ENCODE measurements at places on chromosomes 7 and 10.

- no peak for DNase-seq
Observed at GRCh38 chr7:108072116-108072515, 58.0 kb downstream of the LAMB4 start.

DNA sequence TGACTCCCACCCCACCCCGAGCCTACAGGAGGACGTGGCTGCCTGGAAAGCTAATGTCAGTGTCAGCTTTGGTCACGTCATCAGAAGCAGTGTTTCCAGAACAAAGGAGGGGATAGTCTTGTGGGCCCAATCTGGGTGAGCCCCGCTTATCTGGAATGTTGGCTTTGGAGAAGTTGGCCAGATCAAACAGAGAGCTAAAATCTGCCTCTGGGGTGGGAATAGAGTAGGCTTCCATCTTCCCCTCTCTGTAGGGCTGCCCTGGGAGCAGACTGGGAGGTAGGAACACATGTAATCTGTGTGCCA, 32.5 kb downstream of the SRRM3 start:
- DNase-seq, result no peak

- DNase-seq, result peak; percentile 82
Observed at GRCh38 chr10:70323697-70324338, 40.0 kb upstream of the NPFFR1 start.

DNA sequence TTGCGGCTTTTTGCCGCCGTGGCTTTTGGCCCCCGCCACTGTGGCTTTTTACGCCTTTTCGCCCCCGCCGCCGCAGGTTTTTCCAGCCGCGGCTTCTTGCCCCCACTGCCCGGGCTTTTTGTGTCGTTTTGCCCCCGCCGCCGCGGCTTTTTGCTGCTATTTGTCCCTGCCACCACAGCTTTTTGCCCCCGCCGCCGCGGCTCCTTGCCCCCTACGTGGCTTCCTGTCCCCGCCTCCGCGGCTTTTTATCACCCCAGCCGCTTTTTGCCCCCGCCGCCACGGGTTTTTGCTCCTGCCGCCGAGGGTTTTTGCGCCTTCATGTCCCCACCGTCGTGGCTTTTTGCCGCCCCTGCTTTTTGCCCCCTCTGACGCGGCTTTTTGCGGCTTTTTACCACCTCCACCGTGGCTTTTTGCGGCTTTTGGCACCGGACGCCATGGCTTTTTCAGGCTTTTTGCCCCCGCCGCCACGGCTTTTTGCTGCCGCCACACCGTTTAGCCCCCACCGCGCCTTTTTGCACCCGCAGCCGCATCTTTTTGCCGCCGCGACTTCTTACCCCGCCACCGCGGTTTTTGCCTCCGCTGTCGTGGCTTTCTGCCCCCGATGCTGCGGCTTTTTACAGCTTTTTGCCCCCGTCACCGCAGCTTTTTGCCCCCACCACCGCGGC, 637.0 kb downstream of the ZNF716 start:
- peak; percentile 68 for DNase-seq

DNA sequence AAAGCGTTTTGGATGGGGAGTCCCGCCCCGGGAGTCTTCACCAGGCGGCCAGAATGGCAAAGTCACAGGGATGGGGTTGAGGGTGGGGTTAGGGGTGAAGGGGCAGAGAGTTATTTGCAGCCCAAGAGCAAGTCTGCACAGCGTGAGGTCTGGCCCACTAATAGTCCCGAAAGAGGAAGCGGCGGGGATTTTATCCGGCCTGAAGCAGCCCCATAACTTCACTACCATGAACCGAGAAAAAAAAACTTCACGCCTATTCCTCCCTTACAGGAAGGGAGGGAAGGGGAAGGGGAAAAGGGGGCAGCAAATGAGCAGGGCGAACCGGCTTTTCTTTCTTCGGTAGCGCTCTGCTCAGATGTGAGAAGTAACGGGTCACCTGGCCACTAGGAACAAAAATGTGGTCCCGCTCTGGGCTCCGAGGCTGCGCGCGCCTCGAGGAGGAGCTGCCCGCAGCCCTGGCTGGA, 712 bp downstream of the ITPRIP start:
- DNase-seq, result no peak

DNA sequence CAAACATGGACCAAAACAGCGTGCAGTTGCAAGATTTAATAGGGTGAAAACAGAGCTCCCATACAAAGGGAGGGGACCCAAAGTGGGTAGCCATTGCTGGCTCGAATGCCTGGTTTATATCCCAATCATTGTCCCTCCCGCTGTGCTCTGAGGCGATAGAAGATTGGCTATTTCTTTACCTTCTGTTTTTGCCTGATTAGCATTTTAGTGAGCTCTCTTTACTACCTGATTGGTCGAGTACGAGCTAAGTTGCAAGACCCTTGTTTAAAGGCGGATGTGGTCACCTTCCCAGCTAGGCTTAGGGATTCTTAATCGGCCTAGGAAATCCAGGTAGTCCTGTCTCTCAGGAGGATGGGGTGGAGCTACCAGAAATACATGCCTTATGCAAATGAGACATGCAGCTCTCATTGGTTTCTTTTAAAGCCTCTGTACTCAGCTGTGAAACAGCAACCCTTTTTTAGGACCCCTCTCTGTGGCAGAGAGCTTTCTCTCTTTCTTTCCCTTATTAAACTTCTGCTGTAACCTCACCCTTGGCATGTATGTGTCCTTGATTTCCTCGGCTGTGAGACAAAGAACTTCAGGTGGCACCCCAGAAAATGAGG, 202.4 kb downstream of the CCSER2 start:
- DNase-seq, result no peak

GRCh38 chr10:98269435-98269912, 1.5 kb upstream of the LOXL4 start:
- DNase-seq, result no peak

- no peak for DNase-seq
Observed at GRCh38 chr7:47407821-47408674, 173.9 kb downstream of the TNS3 start.
